Cortex of kidney (tissue), 1 donor: ENCODE measurements at places on chromosomes 4 and X.

DNA sequence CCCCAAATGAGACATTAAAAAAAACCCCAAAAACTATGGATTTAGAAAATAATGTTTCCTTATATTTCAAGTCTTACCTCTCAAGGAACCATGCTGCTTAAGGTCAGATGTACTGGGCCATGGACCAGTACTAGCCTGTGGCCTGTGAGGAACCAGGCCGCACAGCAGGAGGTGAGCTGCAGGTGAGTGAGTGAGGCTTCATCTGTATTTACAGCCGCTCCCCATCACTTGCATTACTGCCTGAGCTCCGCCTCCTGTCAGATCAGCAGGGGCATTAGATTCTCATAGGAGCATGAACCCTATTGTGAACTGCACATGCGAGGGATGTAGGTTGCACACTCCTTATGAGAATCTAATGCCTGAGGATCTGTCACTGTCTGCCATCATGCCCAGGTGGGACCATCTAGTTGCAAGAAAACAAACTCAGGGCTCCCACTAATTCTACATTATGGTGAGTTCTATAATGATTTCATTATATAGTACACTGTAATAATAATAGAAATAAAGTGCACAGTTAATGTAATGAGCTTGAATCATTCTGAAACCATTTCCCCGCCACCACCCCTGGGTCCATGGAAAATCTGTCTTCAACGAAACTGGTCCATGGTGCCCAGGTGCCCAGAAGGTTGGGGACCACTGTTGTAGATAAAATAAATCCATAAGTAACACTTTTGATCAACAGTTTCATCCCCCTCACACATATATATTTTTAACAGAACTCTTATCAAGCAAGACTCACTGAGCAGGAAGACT, 105.3 kb upstream of the CBR4 start:
- DNase-seq: no peak

DNA sequence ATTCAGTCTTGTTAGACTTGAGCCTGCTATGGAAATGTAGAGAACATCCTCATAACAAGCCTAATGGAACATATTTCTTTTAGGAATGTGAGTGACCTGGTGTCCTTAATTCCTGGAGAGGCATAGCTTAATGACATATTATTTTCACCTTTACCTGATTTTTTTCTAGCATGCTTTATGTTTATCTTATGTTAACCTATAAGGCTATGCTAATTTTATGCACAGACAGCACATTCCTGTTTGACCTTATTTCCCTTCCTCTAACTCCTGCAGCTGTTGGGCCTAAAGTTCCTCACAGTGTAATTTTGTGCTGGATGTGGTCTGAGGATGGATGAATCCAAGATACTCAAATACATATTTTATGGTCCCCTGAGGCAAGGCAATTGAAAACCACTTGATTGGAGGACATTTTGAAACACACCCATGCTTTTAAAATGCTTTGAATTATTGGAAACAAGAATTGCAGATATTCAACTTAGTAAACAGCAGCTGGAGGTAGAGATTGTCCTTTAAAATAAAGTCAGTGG, 111.5 kb downstream of the LARP7 start:
- DNase-seq: no peak

DNA sequence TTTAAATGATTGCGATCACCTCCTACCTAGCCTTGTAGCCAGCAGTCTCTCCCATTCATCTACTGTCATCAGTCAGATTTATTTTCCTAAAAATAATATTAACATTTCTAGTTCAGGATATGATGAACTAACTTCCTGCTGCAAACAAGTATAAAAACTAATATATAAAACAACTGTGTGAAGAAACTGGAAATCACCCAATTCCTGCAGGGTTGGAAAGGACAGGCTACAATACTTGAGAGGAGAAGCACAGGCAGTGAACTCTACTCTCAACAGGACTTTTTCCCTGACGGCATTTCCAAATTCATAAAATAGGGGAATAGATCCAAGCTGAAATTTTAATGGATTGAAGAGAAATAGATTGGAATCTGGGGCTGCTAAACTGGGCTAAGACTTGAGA, 14.2 kb upstream of the BBS12 start:
- no peak for DNase-seq

DNA sequence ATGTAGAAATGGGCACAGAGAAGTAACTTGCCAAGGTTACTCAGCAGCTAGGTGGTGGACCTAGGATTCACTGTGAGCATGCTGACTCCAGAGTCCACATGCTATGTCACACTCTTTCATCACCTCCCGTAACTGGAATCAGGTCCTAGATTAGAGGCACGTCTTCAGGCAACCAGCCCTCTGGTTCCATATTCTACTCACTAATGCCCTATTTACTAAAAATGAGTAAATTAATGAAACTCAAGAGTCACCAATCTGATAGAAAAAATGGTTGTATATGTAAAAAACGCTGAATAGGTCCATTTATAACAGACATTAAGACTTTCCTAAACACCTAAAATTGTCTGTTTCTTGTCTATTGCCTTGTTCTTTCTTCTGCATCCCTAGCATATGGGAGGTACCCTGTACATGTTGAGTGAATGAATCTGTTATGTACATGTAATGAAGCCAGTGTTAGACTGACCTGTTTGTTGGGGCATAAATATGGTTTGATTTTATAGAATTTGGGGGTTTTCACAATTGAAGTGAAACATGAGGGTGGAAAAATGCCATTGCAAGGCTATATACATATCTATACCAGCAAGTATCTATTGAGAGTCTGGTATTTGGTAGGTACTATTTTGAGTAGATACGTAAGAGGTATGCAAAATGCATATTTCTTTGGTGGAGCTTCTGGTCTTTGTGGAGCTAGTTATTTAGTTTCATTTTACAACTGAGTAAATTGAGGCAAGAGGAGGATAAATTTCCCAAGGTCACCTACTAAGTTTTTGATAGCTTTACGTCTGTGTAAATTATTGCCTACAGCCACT, 7.5 kb upstream of the RUFY3 start:
- no peak for DNase-seq

DNA sequence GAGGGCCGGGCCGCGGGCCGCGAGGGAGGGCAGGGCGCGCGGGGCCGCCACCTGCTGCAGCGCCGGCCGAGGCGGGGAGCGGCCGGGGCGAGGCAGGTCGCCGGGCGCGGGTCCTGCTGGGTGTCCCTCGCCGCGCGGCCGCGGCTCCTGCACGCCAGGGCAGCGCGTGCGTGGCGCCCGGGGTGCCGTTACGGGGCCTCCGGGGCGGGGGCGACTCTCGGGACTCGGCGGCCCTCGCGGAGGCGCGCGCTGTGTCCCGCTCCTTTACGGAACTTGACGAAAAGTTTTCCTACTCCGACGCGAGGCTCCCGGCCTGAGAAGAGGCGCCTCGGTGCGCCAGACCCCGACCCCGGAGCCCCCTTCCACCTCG, 329 bp downstream of the TBC1D14 start:
- DNase-seq: no peak

GRCh38 chr4:176631611-176632010, 161.1 kb downstream of the VEGFC start:
- DNase-seq: no peak

DNA sequence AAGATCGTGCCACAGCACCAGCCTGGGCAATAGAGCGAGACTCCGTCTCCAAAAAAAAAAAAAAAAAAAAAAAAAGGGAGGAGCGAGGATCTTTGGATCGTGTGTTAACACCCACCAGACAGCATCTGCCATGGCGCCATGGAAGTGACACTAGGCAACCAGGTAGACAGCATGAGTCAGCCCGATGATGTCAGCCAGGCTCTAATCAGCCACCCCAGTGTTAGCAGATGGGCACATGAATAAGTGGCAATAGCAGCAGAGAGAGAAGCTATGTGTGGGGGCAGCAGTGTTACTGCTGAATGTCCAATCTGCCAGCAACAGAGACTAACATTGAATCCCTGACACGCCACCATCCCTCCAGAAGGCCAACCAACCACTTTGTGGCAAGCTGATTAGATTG, 6.6 kb downstream of the SYN1 start:
- no peak for DNase-seq

GRCh38 chr4:185112104-185112503, 31.0 kb upstream of the SLC25A4 start:
- no peak for DNase-seq

- DNase-seq: no peak
Measured at GRCh38 chrX:47941423-47941822, 62.4 kb downstream of the ZNF182 start.

DNA sequence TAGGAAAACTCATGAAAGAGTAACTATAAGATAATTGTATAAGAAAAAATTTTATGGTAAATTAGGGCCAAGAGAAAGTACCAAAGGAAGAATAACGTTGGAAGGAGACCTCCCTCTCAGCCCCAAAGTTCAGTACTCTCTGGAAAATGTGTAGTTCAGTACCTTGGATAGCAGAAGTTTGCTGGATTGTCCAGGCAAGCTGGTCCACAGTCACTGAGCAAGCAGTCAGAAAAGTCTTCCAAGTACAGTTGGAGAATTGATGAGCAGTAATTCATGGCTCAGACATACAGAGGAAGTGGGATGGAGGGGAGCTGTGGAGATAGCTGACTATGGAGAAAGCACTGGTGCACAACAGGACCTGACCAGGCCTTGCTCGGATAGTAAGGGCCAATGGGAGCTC, 598.2 kb upstream of the NDST4 start:
- no peak for DNase-seq

- no peak for DNase-seq
Measured at GRCh38 chr4:142721187-142721586, 124.9 kb downstream of the INPP4B start.

- no peak for DNase-seq
Measured at GRCh38 chr4:102869569-102870197, 891 bp downstream of the CISD2 start.

- DNase-seq: no peak
Measured at GRCh38 chr4:120977435-120977997, 55.0 kb upstream of the PRDM5 start.
